Stimulated activated CD8-positive, alpha-beta memory T cell treated with anti-CD3 and anti-CD28 coated beads, Interleukin-4, amount 100 ng/mL, for 48 hours (primary cell): ENCODE measurements at places on chromosomes 16 and 17.

DNA sequence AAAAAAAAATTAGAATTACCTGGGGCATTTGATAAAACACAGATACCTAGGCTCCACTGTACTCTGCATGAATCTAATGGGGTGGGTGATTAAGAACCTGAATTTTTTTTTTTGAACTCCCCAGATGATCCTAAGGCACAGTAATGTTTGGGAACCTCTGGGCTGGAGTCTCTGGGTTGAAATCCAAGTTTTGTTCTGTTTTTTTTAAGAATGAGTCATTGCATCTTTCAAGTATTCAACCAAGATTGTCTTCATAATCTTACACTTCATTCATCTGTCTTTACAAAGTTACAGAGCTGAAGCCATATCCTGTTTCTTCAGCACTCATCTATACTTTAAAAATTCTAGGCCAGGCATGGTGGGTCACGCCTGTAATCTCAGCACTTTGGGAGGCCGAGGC lies 52.6 kb downstream of the PIGL start:
- no peak for DNase-seq

DNA sequence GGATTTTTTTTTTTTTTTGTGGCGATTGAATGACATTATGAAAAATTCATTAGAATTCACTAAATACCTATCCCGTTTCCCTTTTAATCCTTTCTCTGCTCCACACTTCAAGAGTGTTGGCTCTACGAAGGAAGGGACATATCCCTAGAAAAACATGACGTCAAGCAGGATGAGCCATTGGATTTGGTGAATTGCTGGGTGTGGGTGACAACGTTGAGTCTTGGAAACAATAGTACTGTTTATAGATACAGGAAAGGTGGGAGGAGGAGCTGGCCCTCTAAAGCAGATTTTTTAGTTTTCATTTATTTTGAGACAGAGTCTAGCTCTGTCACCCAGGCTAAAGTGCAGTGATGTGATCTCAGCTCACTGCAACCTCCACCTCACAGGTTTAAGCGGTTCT lies 167.6 kb upstream of the FAM20A start:
- DNase-seq: no peak

- no peak for DNase-seq
Observed at GRCh38 chr17:65532101-65532890, 29.2 kb downstream of the AXIN2 start.

DNA sequence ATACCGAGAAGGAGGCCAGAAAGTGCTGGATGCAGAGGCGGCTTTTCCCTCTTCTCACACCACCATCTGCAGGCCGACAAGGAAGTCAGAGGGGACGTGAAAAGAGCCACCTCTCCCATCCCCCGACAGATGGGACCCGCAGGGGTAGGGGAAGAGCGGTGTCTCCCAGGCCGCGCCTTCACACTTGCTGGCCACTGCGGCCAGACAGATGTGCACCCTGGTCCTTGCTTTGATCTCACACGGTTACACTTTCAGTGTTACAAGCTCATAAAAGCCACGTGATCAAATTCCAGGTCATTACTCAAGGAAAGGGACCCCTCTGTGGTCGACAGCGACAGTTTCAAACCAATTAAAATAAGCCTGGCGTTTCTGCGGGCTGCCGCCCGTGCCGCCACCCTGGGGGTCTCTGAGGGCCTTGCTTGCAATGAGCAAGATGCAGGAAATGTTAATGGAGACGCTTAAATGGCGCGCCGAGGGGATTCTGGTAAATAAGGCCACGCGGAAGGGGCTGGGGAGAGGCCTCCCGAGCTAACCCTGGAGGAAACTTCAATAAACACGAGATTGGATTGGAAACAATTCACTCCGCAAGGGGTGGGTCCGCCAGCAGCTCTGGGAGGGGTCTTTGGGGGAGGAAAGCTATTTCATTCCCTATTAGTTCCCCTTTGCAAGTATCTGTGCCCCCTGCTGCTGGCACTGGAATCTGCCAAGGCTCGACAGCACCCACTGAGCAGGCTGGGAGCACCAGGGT lies 240.9 kb downstream of the ENGASE start:
- DNase-seq: no peak

DNA sequence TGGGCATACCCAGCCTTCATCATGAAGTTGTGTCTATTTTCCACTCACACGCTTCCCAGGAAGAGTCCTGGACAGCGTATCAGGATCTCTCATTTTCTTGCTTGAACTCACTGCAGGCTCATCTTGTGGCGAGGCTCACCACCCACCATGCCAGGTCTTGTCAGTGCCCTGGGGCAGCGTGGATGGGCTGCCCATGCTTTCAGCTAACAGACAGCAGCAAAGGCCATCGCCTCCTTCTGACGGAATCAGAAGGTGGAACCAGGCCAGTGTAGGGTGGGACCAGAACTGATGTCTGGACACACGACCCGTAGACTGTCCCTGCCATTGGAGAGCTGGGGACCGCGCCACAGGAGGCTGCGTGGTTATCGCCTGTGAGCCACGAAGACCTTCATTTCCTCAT lies 169.4 kb downstream of the FOXL1 start:
- DNase-seq: no peak

DNA sequence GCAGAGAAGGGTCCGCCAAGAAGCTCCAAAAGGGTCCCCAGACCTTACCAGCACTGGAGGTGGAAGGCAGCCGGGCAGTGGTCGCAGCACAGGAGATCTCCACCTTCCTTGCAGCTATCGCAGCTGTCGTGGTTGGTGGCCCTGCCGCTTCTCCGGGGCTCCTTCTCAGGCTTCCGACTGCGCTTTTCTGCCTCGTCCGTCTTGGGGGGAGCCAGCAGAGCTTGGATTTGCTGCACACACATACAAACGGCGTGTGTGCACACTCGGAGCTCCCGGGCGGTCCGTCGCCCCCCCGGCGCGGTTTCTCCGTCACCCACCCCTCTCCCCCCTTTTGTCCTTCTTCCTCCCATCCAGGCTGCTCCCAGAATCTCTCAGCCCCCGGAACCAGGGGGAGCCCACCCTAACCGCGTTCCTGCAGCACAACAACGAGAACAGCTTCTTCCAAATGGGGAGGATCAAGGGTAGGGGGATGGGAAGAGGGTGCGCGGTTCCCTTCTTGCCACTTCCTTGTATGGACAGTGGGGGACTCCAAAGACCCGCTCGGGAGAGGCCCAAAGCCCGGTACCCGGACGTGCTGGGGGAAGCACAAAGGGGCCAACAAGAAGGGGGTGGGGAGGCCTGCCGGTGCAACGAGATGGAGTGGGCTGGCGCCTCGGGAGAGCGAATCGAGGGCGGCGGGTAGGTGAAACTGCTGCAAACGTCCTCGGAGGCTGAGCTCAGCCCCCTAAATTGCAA lies 1.1 kb downstream of the PHF12 start:
- peak; percentile 70 for DNase-seq

- no peak for DNase-seq
Observed at GRCh38 chr17:7767405-7768021, 50.0 kb downstream of the DNAH2 start.

DNA sequence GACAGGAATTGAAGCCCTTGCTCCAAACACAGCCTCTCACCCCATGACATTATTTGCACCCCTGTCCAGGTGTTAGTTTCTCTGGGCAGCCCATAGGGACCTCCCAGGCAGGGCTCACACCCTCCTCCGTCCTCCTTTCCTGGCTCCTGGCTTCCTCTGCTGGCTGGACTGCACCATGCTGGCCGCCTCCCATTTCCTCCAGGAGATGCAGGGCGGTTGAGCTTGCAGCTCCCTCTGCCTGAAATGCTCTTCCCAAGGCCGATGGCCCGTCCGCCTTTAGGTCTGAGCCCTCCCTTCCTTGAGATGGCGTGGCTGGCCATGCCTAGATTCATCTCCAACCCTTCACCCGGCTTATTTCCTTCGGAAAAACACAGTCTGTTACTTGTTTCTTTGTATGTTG lies 334.8 kb downstream of the SNX29 start:
- DNase-seq: no peak

- no peak for DNase-seq
Observed at GRCh38 chr16:77838597-77839255, 50.4 kb downstream of the VAT1L start.

DNA sequence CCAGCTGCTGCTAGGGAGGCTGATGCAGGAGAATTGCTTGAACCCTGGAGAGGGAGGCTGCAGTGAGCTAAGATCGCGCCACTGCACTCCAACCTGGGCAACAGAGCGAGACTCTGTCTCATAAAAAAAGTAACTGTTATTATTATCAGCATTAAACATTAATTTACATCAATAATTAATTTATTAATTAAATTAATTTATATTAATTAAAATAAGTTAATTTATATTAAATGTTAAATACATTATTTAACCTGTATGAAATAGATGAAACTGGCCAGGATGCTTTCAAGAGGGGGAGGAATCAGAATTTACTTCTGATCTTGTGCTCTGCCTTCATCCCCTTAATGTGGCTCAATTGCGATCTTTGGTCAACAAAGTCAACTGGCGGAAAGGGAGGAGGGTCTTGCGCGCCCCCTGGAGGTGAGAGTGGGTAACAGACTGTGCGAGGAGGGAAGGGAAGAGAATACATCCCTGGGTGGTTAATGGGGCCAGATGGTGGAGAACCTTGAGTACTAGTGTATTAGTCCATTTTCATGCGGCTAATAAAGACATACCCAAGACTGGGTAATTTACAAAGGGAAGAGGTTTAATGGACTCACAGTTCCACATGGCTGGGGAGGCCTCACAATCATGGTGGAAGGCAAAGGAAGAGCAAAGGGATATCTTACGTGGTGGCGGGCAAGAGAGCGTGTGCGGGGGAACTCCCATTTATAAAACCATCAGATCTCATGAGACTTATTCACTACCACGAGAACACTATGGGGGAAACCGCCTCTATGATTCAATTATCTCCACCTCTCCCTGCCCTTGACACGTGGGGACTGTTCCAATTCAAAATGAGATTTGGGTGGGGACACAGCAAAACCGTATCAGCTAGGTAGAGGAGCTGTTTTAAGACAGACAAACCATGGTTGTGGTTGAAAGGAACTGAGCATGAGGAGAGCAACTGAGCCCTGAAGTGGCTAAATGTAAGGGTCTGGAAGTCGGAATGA lies 15.7 kb upstream of the CPPED1 start:
- DNase-seq: peak; percentile 91

DNA sequence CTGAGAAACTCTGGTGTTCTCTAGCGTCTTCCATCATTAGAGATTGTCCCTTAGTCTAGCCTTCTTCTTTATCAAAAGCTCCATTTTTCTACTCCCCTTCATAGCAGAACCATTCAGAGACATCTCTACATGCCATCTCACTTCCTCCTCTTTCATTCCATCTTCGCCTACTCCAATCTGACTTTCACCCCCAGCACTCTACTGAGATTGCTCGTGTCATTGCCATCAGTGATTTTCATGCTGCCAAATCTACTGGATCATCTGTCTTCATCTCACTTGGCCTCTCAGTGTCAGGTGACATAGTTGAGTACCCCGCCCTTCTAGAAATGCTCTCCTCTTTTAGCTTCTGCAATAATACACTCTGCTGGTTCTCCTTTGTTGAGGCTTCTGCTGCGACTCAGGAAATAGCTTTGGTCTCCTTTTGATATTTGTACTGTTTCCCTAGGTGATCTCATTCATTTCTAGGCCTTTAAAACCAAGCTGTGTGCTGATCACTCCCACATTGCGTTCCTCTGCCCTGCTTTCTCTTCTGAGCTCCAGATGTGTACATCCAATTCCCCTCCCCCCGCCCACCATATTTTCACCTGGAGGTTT lies 119.1 kb downstream of the FTO start:
- no peak for DNase-seq

DNA sequence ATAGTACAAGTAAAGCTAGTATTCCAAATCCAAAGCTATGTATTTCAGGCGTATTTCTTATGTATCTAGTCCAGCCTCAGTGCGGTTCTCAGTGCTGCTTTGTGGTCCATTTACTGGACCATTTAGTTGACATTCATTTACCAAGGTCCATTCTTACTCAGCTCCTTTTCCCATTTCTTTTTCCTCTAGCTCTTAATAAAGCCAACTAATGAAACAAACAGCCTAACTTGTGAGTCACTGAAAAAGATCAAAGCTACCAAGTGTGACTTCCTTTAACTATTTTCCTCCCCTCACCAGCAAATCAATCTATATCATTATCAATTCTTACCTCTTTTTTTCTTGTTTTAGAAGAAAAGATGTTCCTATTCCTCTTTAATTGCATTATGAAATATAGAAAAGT lies 64.0 kb downstream of the CYB561 start:
- DNase-seq: no peak

DNA sequence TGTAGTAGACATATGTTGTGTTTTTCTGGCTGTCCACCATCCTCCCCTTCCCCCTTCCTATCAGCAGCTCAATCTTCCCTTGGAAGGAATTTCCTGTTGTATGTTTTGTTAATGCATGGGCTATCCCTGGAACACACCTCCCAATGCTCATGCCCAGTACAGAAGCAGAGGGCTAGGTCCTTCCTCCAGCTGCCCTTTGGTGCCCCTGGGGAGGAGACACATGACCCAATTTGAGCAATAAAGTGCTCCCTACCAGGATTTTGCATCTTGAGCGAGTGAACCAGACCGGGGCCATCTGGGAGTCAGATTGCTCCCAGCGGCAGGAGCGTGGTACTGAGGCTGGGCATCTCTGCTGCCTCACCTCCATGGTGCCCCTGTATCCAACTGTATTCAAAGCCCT lies 141.5 kb upstream of the MED13 start:
- no peak for DNase-seq

DNA sequence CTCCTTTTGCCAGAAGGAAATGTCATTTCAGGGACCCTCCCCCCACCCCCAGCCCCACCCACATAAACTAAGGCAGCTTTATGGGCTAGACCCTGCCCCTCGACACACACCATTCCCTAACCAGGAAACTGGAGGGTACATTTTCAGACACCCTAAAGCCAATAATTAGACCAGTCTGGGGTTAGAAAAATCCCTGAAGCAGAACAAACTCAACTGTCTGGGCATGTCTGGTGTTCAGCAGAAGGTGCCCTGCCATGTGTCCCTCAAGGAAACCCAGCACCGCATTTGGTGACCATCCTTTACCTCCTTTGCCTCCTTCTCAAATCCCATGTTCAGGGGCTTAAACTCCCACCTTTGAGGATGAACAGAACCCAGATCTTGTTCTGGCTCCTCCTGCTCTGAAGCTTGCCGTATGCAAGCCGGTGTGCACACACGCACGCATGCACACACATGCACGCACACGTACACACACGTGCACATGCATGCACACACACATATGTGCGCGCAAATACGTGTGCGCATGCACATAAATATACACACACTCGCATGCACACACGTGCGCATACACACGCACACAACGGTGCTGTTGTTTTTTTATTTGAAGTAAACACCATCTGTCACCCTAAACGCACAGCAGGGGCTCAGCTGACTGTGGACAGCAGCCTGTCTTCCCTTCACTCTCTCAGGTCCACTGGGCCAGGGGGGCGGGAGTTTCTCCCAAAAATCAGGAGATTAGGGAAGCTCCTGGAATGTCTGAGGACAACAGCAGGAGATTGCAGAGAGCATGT lies 156.8 kb upstream of the TNRC6C start:
- no peak for DNase-seq

GRCh38 chr17:33292201-33292980 lies 704 bp downstream of the ASIC2 start:
- peak; percentile 29 for DNase-seq

DNA sequence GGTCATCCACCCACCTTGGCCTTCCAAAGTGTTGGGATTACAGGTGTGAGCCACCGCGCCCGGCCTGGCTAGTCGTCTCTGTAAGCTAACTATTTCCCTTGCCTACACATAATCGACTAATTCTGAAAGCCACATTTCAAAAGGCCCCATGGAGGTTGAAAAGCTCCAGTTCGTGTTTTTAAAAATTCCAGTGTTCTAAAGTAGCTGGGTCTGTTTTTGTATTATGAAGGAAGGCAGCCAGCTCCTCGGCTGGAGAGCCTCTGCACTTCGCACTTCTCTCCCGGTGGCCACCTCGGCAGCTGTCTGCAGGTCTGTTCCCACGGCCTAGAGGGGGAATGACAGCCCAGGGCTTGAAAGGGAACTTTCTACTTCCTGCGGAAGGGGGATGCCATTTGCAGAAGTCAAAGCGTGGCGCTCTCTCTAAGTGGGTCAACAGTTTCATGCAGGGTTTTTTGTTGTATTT lies 16.9 kb downstream of the HASPIN start:
- peak; percentile 53 for DNase-seq
